ENCODE measurements at places on chromosomes 1 and 21.
A peak's percentile ranks its signal among the peaks of the same experiment; 100 is the strongest.

GRCh38 chr21:46562964-46563607 is 41.8 kb downstream of the S100B start:
- DNase-seq = no peak

DNA sequence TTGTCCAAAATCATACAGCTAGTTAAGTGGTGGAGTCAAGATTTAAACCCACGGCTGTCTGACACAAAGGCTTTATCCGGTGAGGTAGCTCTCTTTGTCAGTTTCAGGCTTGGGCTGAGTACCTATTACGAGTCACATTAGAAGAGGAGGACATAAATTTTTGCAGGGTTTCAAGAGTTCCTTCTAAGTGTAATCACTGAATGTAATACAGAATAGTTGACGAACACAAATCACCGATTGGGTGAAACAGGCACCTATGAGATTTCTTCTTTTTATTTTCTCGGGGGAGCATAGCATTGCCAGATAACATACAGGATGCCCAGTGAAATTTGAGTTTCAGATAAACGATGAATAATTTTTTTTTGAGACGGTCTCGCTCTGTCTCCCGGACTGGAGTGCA is 847 bp downstream of the PSMD4 start:
- no peak for DNase-seq

DNA sequence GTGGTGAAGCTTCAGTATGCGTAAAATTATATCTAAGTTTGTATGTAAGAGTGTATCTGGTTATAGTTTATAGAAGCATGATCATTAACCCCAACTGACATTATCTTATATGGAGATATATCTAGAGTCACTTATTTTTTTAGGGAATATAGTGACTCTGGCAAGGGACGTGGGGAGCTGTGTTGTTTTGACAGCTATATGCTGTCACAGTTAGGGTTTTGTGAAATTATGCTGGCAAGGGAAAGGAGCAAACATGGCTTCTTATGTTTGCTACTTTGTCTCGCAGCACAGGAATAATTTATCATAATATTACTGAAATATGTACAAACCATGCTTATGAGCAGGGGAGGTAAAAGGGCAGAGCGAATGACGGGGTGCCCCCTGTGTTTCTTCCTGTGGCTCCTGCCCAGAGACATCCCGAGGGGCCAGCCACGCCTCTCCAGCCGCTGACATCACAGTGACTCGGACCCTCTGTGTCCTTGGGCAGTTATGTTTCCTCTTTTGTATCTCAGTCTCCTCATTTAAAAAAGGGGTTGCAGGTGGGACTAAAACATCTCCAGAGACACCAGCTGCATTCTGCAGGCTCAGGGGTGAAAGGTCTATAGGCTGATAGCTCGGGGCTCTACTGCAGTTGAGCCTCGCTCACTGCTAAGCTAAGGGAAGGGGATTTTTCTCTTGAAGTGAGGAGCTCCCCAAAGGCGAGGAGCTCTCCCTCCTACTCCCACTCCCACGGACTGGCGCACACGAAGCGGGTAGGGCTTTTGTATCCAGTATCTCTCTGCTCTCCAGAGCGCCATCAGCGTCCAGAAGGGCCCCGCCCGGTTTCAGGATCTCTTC is 14.9 kb downstream of the A3GALT2 start:
- DNase-seq = no peak

DNA sequence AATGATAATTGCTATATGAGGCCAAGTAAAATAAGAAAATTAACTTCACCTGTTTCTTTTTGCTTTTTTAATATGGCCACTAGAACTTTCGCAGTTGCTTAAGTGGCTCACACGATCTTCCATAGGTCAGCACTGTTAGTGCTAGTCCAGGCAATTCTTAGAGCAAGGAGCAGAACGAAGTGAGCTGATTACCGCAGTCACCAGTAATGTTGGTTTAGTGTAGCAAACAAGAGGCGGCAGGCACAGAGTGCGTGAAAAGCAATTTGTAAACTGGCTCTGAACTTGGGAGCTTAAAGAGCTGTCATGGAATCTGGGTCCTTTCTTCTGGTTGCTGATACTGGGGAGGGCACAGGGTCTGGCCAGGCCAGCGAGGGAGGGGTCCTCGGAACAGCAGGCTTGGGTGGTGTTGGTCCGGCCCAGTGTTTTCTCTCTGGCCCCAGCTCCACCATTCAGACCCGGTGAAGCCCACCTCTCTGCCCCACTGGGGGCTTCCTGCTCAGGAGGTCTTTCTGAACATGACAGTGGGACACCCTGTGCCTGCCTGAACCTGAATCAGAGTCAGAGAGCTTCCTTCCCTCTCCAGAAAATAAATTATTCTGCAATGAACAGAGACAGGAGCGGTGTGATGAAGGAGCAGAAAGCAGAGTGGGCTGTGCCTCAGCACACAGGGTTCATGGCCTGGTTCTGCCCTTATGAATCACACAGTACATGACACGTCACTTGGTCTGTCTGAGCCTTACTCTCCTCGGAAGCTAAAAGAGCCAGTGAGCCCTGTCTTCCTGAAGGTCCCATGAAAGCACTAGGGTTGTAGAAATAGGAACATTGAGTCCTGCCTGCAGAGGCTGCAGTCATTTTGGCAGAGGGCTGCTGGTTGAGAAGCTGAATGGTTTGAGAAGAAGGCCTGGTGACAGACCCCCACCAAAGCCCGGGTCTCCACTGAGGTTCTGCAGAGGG is 11.9 kb downstream of the ETS2 start:
- DNase-seq = no peak

GRCh38 chr1:31700468-31701090 is 3.2 kb downstream of the COL16A1 start:
- no peak for DNase-seq

- no peak for DNase-seq
These were observed 132.2 kb downstream of the TIAM1 start for GRCh38 chr21:31211836-31212235.

DNA sequence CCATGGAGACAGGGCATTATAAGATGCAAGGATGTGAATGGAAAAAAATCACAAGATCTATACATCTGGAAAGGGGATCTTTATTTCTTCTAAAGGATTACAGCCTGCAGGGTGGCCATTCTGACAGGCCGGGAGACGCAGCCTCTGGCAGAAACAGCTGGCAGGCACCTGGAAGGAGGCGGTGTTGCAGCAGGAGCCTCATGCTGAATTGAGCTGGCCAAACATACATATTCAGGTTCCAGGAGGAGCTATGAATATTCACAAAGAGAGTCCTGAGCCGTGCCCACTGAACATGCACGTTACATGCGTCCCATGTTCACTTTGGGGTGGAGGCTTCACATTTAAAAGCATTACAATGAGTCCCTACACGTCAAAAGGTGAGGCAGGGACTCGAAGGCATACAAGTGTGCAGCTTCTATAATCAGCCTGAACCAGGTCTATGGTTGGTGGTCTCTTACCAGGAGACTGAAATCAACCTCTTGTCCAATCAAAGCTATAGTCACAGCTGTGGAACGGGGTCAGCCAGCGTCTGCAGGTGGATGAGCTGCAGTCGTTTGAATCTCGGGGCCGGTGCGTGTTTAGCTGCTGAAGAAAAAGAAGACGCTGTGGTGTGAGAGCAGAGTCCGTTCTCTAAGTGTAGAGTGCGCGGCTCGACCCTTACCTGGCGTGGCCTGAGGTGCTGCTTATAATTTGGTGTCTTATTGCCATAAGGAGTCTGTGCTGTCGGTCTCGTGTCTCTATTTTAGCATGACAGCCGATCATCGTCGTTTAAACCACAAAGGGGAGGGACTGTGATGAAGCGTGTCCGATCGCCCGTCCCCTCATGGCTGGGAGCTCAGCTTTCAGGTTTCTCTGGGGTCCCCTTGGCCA is 183.0 kb downstream of the ETS2 start:
- no peak for DNase-seq

GRCh38 chr1:154735804-154736168 is 127.8 kb upstream of the ADAR start:
- no peak for DNase-seq

DNA sequence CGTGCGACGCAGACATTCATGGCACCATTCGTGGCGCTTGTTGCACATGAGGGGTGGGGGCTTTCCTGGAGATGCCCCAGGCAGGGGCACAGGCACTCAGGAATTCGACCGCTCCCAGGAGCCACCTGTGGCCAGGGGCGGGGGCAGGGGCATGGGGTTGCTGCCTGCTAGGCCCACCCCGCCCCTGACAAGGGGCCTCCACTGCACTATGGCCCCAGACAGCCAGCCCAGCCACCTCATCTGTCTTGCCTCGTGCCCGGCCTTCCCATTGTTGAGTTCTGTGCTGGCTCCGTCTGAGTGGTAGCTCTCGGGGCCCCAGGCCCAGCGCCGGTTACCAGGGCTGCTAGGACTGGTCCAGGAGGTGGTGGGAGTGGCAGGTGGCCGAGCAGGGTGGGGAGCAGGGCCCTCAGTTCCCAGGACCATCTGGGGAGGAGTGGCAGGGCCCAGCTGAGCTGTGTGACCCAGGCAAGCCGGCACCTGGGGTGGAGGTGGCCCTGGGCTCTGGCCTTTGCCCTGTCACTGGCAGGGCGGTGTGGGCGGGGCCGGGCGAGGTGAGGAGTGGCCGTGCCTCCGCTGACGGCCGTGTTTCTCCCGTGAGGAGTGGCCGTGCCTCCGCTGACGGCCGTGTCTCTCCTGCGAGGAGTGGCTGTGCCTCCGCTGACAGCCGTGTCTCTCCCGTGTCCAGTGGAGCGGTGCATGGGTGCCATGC is 1.9 kb downstream of the PLCH2 start:
- no peak for DNase-seq

DNA sequence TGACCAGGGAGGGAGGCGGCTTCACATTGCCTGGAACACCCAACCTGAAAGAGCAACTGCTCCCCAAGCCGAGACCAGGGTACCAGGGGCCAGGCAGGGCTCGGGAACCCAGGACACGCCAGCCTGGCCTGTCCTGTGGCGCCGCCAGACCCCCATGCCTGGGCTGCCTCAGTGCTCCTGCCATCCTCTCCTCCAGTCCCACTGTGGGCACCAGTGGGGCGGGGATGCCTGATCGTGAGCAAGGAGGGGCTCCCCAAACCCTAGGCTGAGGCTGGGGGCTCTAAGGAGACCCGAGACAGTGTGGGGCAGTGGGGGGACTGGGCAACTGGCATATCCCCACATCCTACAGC is 45.1 kb downstream of the WNT9A start:
- DNase-seq = no peak

DNA sequence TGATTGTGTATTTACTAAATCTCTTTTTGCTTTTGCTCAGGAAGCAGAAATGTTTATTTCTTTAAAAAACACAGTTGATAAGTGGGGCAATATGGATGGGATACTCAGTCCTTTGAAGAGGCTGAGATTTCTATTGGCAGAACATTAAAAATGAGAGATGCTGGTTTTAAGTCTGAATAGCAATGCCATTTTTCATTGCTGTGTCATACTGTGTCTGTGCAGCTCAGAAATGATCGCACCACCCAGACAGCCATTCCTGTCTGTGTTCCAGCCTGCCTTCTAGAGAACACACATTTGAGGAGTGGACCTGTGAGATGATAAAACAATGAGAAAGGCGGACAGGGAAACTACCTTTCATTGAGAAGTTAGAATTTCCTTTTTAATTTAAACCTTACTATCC is 231.2 kb upstream of the USP24 start:
- DNase-seq = no peak

- DNase-seq = no peak
These were observed 2.4 kb downstream of the DTL start for GRCh38 chr1:212037900-212038299.

GRCh38 chr1:63368131-63368530 is 704 bp downstream of the ALG6 start:
- DNase-seq = no peak

DNA sequence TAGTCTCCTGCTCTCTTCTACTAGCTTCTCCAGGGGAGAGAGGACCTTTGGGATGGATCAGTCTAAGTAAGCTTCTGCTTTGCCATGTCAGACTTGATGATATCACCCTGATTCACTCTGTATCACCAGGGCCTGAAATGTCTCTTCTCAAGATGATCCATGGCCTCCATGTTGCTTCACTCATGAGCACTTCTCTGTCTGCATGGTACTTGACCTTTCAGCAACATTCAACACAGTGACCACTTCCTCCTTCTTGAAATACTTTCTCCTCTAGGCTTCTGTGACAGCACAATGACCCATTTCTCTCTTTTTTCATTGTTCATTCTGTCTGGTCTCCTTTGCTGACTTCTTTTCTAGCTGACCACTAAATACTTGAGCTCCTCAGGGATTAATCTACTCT is 35.3 kb upstream of the NGF start:
- no peak for DNase-seq

DNA sequence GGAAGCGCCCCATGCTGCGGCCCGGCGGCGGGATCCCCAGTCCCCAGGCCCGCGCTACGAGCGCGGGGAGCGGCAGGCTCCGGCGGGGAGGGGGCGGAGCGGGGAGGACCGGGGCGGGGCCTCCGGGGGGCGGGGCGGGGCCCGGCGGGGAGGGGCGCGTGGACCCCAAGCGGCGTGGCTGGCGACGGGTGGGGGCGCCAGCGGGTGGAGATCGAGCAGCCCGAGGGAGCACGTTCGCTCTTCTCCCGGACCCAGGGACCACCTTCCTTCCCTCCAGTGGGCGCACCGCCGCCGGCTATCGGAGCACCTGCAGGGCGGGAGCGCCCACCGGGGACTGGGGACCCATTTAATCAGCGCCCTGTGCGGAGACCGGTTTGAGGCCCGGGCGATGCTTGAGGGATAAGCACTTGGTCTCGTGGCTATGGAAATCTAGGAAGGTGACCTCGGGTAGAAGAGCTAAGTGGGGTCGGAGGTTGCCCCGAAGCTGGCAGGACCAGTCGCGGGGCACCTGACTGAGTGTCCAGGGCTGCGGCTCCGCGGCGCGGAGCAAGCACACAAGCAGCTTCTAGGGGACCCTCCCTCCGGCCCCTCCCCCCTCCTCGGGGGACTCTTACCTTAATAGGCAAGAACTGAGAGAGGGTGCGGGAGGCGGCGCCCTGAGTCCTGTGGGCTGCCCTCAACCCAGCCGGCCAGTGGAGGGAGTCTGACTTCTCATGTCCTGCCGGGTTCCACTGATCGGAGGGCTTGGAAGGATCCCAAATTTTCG is at the start of gene TSPAN2:
TSPAN2 (minus strand) TSS at position 84 of the 766 bp plus-strand sequence; CDS start at position 13, 71 bp downstream.
- peak; percentile 76 for DNase-seq

Measured in nephron progenitor cell (in vitro differentiated cells).